GM13976 (cell line): ENCODE measurements at places on chromosomes 7 and 10.

GRCh38 chr10:113305871-113306270, 247.0 kb upstream of the HABP2 start:
- no peak for DNase-seq

DNA sequence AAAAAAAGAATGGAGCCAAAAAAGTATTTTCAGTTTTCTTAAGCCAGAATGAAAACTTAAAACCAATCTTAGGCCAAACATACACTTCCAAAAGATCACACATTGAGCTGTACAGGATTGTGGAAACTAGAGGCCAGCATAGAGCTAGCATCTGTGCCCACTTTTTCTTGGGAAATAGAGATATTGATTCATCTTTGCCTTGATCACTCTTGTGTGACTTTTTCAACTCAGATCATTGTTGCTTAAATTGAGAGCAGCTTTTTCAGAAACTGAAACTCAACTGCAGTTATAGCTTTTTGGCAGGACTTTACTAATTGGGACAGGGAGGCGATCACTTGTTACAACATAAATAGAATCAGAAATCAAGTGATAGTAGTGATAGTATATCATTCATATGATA, 132.2 kb downstream of the PRKG1 start:
- no peak for DNase-seq

DNA sequence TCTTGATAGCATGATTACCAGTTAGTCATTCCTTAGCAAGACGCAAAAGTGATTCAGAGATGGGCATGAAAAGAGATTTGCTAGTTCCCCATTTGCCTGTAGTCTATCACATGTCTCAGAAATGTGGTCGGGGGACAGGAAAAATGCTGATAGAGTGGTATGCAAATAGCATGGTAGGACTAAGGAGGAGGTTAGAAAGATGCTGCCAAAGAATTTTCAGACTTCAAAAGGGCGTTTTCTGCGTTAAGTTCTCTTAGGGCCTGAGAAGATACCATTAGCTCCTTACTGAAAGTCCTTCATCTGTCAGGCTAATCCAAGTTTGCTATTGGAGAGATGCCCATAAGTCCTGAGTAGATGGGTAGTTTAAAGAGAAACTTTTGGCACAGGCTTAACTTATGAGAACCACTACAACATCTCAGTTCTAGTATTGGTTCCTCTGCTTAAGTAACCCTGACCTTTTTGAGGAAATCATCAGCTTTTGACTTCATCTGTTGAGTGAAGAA, 2.7 kb downstream of the CALD1 start:
- no peak for DNase-seq

GRCh38 chr10:28118985-28119628, 120.2 kb upstream of the ODAD2 start:
- DNase-seq = no peak

DNA sequence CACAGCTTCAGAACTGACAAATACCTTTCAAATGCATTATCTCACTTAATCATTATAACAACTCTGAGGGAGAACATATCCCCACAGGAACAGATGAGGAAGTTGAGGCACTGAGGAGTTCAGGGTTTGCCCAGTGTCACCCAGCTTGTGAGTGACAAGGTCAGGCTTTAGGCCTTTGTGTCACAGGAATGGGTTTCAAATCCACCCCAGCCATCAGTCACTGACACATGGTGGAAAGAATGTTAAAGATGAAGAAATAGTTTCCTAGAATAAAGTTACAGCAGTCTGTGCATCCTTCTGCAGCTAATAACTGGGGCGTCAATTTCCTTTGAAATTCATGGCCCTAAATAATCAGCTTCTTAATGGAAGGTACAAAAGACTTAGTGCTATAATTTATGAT, 37.8 kb downstream of the SGCE start:
- DNase-seq = no peak

DNA sequence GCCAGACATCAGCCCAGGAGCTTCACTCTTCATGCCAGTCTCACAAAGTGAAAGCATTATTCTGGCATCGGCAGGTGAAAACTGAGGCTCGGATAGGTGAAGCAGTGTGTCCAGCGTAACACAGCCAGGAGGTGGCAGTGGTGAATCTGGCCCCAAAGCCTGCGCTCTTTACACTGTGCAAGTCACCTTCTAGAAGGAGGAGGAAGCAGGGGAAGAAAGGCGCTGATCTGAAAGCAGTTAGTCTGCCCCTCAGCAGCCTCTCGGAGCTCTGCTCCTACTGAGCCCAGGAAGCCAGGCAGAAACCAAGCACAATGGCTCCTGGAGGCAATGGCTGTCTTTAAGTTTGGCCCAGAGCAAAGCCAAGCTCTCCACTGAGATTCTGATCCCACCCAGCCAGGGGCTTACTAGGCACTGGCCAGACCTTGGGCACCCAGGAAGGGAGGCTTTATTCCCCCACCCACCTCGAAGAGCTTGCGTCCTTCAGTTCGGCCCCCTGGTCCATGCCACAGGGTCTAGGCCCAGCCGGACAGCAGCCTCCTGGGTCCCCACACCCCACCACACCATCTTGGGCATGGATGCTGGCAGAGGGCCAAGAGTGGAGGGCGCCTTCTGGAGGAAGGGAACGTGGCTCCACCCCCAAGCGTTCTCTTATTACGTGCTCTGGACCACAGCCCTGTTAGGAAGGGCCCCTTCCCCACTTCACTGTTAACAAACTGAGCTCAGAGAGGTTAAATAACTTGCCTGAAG, 104.5 kb downstream of the GRID1 start:
- peak; percentile 78 for DNase-seq

DNA sequence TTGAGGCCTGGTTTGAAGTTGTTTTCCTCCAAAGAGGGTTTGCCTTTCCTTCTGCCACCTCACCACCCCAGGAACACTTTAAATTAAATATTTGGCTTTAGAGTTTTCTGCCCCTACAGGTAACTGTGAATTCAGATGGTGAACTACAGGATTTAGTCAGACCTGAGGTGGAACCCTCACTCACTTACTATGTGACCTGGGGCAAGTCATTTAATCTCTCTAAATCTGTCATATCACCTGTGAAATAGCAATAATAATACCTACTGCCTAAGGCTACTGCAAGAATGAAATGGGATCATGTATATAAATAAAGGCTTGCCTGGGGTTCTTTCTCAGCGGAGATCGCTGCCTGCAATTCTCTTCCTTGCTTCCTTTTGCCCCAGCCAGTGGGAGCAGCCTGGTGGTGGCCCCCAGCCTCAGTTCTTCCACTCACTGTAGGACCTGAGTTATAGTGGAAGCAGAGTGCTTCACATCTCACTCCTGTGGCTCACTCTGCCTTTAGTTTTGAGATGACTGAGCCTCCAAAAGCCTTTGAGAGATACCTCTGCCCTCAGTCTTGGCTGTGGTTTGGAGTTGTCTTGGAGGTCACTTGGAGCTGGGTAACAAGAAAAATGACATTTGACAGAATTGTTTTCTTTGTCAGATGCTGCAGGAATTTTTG, 6.1 kb upstream of the ANKRD2 start:
- DNase-seq = no peak

- DNase-seq = no peak
These were observed 10.3 kb downstream of the ZMIZ1 start for GRCh38 chr10:79079054-79079397.

GRCh38 chr7:46725838-46726237, 804.8 kb upstream of the IGFBP3 start:
- no peak for DNase-seq

DNA sequence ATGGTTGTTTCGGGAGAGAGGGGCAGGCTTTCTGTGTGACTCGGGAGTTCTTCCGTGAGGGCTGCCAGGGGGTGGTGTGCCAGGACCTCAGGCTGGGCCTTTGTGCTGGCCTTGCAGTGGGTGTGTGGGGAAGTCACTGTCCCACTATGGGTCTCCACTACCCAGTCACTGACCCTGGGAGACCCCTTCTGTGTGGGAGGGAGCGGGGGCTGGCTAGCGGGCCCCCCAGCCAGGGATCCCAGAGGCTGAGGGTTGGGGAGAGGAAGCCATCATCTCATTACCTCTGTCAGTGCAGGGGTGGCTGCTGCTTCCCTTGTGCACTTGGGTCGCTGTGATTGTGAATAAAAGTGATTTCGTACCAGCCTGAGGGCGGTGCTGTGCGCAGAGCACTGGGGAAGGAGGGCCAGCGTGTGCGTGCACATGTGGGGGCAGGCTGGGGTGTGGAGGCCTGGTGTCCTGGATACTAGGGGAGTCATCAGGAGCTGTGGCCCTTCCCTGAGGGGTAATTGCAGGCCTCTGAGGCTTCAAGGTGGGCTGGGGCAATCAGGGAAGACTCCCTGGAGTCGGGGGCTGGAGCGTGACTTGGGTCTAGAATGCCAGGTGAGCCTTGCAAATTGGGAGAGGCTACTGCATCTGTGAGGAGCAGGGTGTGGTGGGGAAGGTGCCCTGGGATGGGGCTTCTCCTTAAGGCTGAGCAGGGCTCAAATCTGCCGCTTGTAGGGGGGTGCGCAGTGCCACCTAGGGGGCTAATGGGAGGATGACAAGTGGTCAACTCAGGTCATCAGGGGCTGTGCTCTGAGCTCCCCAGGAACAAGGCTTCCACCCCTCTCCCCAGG, 98.9 kb downstream of the NEURL1 start:
- DNase-seq = peak; percentile 89

DNA sequence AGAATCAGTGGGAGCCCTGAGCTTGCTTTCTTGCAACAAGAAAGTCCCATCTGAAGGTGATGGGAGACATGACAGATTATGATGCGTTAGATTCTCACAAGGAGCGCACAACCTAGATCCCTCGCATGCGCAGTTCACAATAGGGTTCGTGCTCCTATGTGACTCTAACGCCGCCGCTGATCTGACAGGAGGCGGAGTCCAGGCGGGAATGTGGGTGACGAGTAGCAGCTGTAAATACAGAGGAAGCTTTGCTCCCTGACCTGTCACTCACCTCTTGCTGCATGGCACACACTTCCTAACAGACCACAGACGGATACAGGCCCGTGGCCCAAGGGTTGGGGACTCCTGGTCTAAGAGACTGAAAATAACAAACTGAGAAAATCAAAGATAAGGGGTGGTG, 1163.4 kb upstream of the AUTS2 start:
- DNase-seq = no peak

GRCh38 chr10:14904316-14904732, 25.7 kb downstream of the SUV39H2 start:
- no peak for DNase-seq

- DNase-seq = peak; percentile 4
These were observed 13.5 kb downstream of the AQP1 start for GRCh38 chr7:30925117-30925516.

DNA sequence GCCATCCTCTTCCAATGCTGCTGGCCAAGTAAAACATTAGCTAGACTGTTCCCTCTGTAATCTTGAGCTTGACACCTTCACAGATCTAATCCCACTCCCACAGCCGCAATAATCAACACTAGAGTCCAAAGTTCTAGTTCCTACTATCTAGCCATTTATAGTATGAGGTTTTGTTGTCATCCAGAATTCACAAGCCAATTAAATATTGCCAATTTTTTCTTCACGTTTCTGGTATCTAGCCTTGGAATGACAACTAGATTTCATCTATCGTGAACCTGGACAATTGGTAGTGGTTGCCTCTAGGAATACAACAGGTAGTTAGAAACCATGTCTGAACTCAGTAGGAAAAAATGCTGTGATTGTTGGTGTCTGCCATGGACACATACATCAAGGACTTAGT, 10.4 kb downstream of the WASL start:
- DNase-seq = no peak

DNA sequence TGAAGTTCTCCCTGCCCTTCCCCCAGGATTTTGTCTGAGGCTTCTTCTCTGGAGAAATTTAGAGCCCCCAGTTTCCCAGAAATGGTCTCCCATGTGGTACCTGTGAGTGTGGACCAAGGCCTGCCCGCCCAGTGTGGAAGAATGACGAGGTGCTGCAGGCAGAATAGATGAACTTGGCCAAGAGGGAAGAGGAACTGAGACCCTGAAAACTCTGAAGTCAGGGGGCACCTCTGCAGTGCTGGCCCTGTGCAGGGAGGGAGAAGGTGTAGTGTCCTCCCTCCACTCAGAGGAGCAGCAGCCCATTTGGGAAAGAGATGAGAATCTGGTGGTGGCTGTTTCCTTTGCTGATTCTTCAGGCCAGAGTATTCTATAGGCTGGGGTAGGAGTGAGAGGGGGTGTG, 115.2 kb upstream of the PCGF5 start:
- no peak for DNase-seq

- no peak for DNase-seq
These were observed 97.0 kb downstream of the NPSR1 start for GRCh38 chr7:34755008-34755407.

- DNase-seq = no peak
These were observed 66.1 kb downstream of the MCMBP start for GRCh38 chr10:119806334-119807130.

GRCh38 chr7:151179946-151180345, 7.1 kb downstream of the ASB10 start:
- no peak for DNase-seq

- no peak for DNase-seq
These were observed 263.1 kb downstream of the ELFN1 start for GRCh38 chr7:1933066-1933750.

DNA sequence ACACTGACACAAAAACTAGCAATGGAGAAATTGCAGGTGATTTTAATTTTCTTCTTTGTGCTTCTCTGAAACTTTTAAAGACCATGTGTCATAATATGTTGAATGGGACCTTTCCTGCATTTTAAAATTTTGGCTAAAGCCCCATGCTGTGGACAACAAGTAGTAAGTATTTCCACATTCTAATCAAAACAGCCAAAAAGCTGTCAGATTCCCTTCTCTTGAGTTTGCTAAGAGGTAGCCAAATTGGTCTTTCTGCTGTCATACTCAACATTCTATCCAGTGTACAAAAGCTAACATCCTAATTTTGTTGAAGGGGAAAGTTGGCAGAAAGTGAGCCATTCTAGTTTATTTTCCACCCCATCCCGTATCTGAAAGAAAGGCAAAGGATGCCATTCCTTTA, 447.6 kb downstream of the TFEC start:
- no peak for DNase-seq

DNA sequence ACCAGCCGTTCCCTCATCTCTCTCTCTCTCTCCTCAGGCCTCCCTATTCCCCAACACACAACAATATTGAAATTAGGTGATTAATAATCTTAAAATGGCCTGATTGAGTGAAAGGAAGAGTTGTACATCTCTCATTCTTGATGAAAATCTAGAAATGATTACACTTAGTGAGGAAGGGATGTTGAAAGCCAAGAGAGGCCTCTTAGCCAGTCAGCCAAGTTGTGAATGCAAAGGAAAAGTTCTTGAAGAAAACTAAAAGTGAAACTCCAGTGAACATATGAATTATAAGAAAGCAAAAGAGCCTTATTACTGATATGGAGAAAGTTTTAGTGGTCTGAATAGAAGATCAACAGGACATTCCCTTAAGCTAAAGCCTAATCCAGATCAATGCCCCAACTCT, 695.1 kb downstream of the GRID1 start:
- DNase-seq = no peak
